Activated T-cell treated with anti-CD3 and anti-CD28 coated beads for 1 hour (primary cell): ENCODE measurements at places on chromosomes 5 and 9.

DNA sequence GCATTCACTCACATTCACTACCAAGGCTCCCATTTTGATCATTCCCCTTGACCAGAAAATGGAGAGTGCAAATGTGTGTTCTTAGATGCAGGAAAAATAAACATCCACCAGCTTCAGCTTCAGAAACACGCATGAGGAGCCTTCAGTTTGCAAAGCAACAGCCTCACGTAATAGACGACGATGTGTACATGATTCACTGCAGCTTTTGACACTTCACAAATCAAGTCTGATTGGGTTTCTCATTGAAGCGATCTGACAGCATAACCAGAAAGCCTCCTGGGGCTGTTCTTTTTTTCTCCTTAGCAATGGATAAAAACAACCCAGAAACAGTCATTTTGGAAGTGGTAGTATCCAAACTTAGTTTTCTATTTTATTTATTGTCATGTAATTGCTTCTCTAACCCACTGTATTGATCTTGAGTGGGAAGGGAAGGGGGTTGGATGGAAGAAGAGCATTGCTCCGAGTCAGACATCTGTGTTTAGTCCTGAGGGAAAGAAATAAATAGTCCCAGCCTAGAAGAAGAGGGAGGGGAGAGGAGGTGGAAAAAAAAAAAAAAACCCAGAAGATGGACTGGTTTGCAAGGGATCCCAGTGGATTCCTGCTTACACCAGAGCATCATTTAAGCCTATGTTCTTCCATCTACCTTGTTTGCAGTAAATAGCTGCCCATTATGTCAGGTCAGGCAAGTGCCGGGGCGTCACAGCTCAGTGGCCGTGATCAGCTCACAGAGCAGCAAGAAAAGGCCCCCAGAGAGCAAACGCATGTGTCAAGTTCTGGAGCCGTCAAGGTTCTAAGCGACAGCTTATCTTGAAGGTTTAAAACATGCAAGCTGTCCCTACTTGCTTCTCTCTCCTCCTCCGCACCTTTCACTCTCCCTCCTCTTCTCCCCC is 190.2 kb upstream of the SNX2 start:
- DNase-seq = no peak

DNA sequence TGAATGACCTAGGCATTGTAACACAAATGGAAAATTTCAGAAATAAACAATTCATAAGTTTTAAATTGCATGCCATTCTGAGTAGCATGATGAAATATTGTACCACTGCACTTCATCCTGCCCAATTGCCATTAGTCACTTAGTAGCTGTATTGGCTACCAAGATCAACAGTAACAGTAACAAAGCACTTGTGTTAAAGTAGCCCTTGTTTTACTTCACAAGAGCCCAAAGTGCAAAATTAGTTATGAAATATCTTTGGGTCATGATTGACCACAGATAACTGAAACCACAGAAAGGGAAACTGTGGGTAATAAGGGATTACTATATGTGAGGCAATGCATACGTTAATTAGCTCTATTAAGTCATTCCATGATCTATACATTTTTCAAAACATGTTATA is 33.3 kb upstream of the RORB start:
- no peak for DNase-seq

GRCh38 chr5:149641000-149641576 is 59.8 kb downstream of the ARHGEF37 start:
- no peak for DNase-seq

GRCh38 chr5:151317871-151318270 is 14.3 kb upstream of the SLC36A3 start:
- DNase-seq = no peak

- no peak for DNase-seq
Measured at GRCh38 chr9:133691626-133692363, 46.4 kb downstream of the SARDH start.

GRCh38 chr5:129902816-129903215 is 1.4 kb upstream of the CHSY3 start:
- no peak for DNase-seq

- no peak for DNase-seq
Measured at GRCh38 chr5:150258130-150258529, 31.4 kb downstream of the CAMK2A start.

- no peak for DNase-seq
Measured at GRCh38 chr5:150642567-150642927, 2.1 kb downstream of the SYNPO start.

DNA sequence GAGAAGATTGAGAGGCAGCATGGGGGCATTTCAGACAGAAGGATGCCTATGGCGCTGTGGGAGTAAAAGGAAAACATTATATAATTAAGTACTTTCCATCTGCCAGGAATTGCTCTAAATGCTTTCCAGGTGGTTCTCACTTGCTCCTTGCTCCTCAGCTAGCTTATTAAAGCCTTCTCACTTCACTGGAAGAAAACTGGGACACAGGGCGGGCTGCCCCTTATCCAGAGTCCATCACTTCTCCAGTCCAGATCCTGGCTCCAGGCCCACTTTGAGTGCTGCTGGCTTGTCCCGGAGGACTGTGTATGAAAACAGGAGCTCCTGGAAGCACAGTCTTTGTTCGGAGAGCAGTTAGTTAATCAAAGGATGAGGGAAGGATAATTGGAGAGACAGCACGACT is 409.9 kb upstream of the ADAMTS16 start:
- no peak for DNase-seq

- no peak for DNase-seq
Measured at GRCh38 chr9:74867483-74867882, 20.2 kb downstream of the TRPM6 start.

DNA sequence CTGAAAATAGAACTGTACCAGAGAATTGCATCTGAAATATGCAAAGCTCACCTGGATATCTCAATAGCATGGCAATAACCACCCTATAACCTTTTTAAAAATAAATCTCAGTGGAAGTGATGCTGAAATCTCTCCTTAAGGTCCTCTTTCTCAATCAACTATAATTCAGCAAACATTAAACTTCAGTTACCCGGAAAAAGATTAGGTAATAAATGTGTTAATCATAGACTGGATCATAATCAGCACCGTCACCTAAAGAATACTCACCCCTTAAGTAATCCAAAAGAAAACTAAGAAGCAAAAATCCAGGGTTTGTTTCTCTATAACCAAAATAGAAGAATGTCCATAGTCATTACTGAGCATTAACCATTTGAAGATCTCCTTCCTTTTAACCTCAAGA is 44.3 kb upstream of the DENND4C start:
- DNase-seq = no peak

DNA sequence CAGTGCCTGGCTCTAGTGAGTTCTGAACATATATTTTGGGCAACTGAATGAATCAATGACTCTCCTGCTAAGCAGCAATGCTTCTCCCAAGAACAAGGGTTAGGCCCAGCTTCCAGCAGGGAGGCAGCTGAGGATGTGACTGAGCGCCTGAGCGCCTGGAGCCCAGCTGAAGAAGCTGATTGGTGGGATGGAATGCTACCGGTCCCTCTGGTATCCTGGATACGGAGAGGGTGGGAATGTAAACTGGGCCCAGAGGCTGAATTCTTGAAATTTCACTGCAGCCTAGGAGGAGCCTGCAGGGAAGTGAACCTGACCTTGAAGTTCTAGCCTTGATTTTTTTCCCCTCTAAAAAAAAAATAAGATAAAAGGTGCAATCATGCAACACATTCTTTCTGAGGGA is 43.2 kb downstream of the WWC1 start:
- no peak for DNase-seq

DNA sequence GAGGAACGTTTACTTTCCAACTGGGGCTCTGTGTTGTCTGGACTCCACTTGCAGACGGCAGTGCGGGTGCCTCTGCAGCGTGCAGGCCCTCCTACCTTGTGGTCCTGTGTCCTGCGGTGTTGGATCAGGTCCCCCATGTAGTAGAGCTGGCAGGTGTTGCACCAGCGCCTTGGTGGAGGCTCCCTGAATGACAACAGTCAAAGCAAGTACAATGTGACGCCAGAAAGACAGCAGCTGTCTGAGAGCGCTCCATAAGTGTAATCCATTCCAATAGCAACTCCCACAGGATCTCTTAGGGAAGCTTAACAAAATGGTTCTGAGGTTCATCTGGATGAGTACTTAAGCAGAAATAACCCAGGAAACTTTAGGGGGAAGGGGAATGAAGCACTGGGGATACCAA is 9.9 kb downstream of the BBLN start:
- DNase-seq = no peak

GRCh38 chr5:57538341-57538955 is 55.8 kb upstream of the ACTBL2 start:
- no peak for DNase-seq

DNA sequence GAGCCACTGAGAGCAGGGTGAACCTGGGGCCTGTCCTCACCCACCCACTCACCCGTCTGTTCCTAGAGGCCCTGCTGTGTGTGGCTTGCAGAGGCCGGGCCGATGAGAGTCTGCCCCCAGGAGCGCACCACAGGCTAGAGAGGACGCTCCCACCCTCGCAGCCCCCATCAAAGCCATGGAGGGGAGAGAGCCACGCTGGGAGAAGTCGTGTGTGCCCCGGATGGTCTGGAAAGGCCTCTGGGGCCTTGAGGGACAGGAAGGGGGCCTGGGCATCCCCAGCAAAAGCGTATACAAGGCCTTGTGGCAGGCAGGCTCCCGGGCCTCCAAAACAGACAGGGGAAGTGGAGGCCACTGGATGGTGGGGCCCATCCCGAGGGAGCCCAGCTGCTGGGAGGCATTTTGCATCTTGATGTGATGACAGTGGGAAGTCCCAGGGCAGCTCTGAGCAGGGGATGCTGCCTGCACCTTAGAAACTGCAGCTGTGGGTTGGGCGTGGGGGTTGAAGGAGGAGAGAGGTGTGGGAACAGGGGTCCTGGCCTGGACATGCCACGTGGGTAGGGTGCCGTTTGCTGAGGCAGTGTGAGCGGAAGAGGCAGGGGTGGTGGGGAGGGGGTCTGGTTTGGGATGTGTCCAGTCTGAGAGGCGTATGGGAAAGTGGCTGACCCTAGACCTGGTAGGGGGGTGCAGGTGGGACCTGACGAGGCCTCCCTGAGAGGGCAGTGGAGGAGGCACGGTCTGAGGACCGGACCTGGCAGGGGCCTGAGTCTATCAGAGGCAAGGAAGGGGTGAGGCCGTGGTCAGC is 43.0 kb upstream of the NOTCH1 start:
- no peak for DNase-seq

GRCh38 chr9:3498691-3499090 is 27.1 kb downstream of the RFX3 start:
- DNase-seq = no peak

- DNase-seq = no peak
Measured at GRCh38 chr9:114603248-114603647, 7.8 kb upstream of the TMEM268 start.
